Natural killer cell treated with Interleukin-12 subunit alpha and Interleukin-12 subunit beta and Interleukin-15 and Interleukin-18, amount 100 ng/mL, for 72 hours (primary cell): ENCODE measurements at places on chromosomes 5 and 9.
A peak's percentile ranks its signal among the peaks of the same experiment; 100 is the strongest.

GRCh38 chr5:44911501-44911900, 102.8 kb downstream of the MRPS30 start:
- DNase-seq, result no peak

GRCh38 chr9:114754581-114754980, 51.3 kb downstream of the TNFSF15 start:
- DNase-seq, result no peak

DNA sequence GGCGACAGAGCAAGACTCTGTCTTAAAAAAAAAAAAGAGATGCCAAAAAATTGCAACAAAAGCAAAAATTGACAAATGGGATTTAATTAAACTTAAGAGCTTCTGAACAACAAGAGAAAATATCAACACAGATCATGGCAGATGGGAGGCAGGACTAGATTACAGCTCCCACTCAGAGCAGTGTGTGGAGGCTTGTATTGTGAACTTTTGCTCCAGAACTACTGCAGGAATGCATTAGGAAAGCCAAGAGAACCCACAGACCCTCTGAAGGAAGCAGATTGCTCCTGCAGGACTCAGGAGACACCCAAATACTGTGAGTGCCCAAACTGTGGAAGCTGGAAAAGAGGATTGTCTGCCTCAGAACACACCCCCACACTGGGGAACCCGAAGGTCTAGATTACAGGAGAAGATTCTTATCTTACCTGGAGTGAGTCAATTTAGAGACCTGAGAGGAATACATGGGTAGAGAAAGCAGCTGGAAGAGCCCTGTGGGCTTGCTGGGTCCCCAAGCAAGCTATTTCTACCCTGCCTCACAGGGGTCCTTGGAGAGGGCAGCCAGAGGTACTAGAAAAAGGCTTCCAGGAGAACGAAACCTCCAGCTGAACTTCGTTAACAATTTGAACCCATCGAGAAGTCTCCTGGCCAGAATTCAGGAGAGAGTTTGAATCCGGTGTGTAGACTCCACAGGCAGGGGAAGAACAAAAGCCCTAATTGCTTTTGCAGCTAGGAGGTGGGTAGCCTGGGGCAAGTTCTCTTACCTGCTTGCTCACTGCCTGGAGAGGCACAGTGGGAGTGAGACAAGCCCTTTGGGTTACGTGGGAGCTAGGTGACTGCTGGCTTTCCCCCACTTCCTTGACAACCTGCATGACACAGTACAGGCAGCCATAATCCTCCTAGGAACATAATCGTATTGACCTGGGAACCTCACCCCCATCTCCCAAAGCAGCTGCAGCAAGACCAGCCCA, 593.4 kb upstream of the RGMB start:
- DNase-seq, result no peak

DNA sequence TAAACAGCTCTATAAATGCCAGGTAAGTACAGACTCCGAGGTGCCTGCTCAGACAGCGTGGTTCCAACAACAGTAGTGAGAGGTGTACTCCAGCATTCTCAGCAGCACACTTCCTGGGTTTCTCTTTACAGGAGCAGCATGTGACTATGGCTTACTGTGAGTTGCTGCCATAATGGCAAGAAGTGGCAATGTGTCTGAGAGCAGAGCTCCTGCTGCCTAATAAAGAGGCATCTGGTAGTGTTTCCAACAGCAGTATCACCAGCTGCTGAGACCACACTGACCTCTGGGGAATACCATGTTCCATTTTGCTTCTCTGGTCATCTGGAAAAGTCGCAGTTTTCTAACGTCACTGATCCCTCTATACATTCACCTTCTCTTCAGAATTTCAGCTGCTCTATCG, 398.2 kb downstream of the SLCO4C1 start:
- no peak for DNase-seq

GRCh38 chr5:62042007-62042406, 264.0 kb upstream of the KIF2A start:
- DNase-seq, result no peak

- no peak for DNase-seq
Observed at GRCh38 chr5:17817990-17818389, 183.7 kb downstream of the TAF11L14 start.

DNA sequence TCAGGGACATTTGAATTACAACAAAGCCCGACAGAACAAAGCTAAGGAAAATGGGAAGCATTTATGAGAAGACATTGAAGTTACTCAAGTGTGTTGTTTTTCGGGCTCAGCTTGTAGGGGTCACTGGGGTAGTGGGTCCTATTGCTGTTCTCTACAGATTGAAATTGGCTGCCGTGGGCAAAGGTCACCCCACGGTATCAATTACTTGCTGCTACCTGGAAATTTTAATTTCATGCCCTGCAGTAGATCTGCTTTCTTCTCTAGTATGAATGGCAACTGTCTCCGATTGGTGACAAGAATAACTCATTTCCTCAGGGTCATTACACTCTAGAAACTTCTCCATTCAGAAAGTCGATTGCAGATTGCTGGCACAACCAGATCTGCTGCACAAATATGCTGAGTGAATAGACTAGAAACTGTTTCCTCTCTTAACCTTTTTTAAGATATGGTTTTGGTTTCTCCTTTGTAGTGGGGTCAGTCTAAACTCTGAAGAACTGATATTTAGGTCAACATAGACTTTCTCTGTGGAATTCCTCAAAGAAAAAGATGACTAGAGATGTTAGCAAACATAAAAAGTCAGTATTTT, 454.1 kb downstream of the ARHGEF28 start:
- no peak for DNase-seq

GRCh38 chr9:81074221-81074620, 615.1 kb downstream of the TLE1 start:
- no peak for DNase-seq

DNA sequence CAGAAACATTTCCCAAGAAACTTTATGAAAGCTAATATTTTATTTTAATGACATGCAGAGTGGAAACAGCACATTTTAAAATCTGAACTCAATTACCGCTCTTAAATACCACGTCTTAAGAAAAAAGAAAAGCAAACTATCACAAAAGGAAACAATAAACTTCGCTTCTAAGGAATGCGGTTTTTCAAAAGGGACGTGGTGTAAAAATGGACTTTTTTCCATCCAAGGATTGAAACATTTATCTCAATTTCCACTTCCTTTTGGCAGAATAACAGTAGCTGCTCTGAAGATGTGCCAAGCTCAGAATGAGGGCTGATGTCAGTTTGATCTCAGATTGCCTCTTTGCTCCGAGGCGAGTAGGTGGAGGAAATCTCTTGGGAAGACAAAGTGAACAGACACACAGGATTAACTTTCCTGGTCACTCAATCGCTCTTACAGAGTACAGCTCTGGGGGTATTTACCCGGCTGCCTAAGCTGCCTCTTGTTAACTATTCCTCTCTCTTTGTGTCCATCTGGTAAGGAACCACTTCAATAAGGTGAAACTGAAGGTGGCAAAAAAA, 158.5 kb downstream of the TRPM6 start:
- DNase-seq, result no peak

- DNase-seq, result no peak
Observed at GRCh38 chr5:124986667-124987066, 240.2 kb upstream of the ZNF608 start.

DNA sequence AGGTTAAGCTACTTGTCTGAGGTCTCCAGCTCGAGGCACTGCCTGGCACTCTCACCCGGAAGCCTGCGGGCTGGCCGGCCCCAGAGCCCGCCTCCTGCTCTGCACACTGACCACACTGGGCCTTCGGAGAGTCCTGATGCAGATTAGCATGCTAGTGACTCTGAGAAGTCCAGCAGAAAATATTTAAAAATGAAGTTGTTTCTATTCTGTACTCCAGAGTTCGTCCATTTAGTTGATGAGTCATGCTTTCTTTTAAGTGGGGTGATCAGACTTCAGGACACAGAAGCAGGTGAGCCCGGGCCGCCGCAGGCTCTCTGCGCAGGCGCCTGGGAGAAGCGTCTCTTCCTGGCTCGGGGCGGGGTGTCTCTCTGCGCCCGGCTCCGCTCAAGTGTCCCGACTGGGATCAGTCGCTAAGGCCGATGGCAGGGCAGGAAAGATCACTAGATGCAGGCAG, 32.5 kb downstream of the FAM240B start:
- peak; percentile 64 for DNase-seq

GRCh38 chr5:59842999-59843398, 50.5 kb downstream of the PDE4D start:
- DNase-seq, result no peak

- no peak for DNase-seq
Observed at GRCh38 chr9:135240871-135241311, 153.4 kb downstream of the OLFM1 start.

GRCh38 chr9:24731754-24732153, 186.1 kb upstream of the IZUMO3 start:
- DNase-seq, result no peak

- DNase-seq, result no peak
Observed at GRCh38 chr9:83535736-83536135, 2.5 kb downstream of the FRMD3 start.

- no peak for DNase-seq
Observed at GRCh38 chr5:174292348-174292747, 246.8 kb downstream of the NSG2 start.

DNA sequence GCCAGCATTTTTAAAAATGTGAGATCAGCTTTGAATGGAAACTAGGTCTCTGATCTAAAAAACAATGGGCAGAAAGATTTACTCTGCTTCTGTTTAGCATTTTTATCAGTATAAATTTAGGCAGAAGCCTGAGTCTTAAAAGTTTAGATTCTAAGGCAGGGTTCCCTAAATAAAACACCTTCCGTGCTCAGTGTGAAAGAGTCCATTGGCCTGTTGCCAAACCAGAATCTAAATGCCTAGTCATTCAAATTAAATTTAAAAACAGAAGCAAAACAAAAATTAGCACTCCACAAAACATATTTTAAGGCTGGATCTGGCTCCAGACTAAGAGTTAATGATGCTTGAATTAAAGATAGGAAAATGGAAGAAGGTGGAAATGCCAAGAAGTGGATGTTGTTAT, 4.5 kb downstream of the TYRP1 start:
- DNase-seq, result no peak

DNA sequence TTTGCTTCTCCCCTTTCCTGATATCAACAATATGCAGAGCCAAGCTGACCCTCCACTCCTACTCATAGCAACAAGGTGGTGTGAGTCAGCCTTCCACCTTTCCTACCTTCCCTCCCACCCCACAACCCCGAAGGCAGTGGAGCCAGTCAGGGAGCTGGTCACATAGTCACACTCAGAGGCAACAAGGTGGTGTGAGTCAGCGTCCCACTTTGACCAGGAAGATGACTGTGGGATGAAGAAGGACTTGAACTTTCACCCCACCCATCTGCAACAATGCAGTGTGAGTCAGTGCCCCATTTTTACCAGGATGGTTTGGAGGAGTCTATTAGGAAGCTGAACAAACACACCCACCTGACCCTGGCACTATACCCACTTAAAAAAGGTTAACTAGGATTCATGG, 30.1 kb upstream of the ZNF782 start:
- DNase-seq, result no peak

DNA sequence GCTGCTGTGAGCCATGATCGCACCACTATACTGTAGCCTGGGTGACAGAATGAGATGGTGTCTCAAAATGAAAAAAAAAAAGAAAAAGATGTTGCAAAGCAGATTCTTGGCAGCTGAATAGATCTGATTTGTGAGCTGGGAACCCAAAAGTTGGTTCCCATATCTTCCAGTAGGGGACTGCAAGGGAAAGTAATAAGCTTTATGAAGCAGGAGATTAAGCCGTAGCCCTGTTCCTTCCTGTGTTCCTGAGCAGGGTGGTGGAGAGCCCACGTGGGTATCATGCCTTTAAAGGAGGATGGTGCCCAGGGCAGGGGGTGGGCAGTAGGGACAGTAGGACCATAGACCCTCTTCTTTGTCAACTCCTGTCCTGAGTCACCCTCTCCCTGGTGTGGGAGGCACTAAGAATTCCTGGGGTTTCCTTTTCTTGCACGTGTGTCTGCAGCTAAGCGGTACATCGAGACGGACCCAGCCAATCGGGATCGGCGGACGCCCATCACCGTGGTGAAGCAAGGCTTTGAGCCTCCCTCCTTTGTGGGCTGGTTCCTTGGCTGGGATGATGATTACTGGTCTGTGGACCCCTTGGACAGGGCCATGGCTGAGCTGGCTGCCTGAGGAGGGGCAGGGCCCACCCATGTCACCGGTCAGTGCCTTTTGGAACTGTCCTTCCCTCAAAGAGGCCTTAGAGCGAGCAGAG, 37.9 kb downstream of the STOM start:
- no peak for DNase-seq

DNA sequence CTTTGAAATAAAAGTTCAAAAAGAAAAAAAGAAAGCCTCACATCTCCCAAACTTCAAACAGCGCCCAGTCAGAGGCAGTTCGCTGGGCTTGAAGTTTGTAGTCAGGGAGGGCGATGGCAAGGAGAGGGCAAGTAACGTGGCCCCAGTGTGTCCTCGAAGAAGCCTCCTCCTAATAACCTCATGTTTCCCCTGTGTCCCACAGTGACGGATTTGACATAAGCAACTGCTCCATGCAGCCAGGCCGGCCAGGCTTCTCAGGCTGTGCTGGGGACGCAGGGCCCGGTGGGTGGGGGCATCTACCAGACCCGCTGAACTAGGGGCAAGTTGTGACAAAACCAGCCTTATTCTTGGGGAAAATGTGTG, 172.2 kb downstream of the ERCC6L2 start:
- DNase-seq, result no peak

DNA sequence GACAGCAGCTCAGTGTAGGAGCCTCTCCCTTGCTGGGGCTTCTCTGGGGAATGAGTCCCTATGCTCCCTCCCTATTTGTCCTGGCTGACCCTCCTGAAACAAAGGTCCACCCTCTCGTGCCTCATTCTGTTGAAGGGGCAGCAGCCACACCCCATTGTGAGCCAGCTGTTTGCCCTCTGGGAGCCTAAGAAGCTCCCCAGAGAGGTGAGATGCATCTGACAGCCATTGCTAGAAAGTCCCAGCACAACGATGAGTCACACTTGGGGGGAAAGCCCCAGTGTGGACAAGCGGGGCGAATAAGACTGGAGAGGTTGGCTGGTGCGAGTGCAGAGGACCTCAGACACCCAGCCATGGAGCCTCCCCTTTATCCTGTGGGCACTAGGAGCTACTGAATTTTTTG, 101.4 kb downstream of the PPARGC1B start:
- peak; percentile 70 for DNase-seq

GRCh38 chr5:96067251-96067650, 105.6 kb upstream of the ELL2 start:
- DNase-seq, result no peak

- DNase-seq, result no peak
Observed at GRCh38 chr5:79508354-79508753, 5.6 kb downstream of the HOMER1 start.
